ENCODE measurements at places on chromosomes 5 and 9.

DNA sequence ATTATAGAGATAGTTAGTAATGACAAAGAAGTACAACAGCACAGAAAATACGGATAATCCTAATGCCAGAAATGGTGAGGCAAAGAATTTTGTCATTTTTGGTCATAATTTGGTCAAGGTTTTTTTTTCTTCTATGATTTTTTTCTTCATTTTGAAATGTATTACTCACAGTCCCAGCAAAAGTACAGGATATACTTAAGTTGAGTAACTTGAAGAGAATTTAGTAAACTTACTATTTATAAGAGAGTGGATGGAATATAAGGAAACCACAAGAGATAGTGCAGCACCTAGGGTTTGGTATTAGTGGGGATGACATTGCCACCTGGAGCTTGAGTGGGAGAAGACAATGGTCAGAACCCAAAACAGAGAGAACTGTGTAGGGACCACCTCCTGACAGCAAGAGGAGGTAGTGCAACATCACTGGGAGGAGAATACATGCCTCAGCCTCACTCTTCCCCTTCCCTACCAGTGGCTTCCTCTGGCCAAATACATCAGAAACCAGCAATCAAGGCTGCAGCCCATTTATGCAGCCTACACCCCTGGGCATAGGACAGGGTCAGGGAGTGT is 434.5 kb upstream of the TRPC7 start:
- no peak for DNase-seq

- DNase-seq = no peak
Measured at GRCh38 chr9:14769230-14769571, 46.7 kb upstream of the CER1 start.

DNA sequence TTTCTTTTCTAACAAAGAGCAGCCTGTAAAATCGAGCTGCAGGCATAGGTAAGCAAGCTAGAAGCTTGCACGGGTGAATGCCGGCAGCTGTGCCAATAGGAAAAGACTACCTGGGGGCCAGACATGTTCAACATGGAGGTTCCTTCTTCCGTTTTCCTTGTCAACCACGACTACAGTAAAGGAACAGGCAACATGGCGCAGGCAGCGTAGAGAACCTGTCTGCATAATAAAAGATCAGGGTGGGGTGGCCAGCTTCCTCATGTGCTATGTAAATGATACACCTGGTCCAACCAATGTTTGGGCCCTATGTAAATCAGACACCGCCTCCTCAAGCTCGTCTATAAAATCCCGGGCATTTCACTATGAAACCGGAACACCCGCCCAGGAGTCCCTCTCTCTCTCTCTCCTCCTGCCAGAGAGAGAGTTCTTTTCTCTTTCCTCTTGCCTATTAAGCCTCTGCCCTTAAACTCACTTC is 103.8 kb upstream of the LIFR start:
- no peak for DNase-seq

- no peak for DNase-seq
Measured at GRCh38 chr9:129769669-129770068, 16.8 kb upstream of the PTGES start.

DNA sequence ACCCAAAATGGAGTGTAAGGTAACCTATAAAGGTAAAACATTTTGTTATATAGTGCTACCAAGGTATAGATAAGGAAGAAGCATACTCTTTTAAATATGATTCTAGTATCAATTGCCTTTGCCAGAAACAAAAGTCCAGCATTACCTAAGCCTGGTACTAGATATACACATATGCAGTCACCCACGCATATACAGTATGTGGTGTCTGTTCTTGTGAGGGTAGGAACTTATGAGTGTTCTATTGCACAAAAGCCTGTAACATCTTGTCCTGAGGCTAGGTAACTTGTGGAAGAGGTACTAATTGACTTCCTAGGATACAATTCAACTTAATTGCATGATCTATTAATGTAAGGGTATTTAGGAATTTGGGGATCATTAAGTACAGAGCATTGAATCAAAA is 31.3 kb upstream of the IFNE start:
- DNase-seq = no peak

DNA sequence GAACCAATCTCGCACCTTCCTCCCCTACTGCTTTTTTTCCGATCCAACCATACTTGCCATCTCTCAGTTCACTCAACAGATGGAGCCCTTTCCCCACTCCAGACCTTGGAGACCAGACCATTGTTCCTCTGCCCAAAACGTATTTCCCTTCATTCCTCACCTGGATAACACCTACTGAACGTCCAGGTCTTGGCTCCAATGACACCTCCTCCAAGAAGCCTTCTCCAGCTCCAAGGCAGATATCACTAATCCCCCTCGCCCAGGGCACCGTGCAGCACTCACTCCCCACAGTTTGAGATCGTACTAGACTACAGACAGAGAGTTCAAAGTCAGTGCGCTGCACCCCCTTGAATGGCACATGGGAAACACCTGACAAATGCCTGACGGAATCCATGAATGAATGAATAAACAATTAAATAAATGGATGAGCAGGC is 47.1 kb upstream of the AKNA start:
- DNase-seq = no peak

GRCh38 chr5:168553377-168554130 is 24.4 kb downstream of the FBLL1 start:
- DNase-seq = no peak

GRCh38 chr5:52469420-52469819 is 318.3 kb upstream of the ITGA1 start:
- DNase-seq = no peak

GRCh38 chr5:93328833-93329232 is 252.2 kb downstream of the NR2F1-AS1 start:
- DNase-seq = no peak

DNA sequence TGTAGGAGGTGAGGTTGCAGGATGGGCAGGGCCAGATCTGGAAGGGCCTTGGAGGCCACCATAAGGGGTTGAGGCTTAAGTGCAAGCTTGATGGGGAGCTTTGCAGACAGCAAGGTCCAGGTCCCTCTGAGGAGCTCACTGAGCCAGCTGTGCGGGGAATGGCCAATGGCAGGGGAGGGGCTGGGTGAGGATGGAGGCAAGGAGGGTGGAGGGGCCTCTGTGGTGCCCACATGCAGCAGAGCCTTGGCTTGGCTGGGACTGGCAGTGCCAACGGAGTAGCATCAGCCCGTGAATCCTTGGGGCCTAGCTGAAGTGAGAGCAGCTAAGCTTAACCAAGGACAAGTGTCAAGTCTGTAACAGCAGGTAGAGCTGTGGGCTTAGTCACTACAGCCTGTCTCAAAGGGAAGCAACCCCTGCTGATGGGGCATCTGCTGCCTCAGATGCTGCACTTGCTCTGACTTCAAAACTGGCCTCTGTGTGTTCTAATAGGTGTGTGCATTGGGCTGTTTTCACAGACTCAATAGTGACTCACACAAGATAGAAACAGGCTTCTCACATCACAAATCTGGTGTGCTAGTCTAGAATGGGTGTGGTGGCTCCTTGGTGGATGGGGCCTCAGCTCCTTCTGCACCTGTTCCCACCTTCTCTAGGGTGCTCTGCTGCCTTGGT is 16.3 kb downstream of the GALNT12 start:
- DNase-seq = no peak

- no peak for DNase-seq
Measured at GRCh38 chr9:124684169-124684568, 86.9 kb downstream of the NR6A1 start.

DNA sequence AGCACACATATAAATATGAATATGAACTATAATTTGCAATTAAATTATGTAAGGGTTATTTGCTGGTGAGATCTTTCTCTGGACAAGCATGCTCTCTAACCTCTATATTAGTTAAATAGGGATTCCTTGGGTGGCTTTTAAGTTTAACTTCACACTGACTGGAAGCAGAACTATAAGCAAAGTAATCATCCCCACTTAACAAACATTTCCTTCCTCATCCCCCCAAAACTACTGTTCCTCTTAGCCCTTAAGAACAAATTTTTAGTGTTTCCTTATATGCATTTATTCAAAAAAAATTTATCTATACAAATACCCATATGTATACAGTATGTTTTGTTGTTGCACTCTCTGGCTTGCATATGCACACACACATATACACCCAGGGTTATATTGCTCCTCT is 512.1 kb upstream of the MEF2C start:
- no peak for DNase-seq

DNA sequence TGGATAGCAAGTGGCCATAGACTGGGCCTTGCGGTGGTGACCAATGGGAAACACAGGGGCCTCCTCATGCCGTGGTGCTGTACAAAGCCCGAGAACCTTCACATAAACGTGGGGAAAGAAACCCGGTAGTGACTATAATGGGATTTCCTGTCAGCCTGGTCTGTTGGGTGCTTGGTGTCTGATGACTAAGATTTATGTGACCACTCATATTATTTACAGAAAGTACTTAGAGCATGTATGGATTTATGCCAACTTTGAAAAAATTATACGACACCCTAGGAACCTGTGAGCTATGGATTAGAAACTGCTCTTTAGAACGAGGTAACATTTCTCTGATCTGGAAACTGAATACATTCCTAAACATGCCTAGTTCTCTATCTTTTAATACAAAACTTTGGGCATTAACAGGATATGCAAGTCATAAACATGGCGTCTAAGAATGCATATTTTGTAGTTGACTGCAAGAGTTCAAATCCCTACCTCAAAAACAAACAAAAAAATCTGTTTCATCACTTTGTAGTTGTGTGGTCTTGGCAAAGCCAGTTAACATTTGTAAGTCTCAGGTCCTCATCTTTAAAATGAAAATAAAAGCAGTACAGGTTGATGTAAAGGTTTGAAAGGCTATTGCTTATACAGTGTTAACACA is 85.4 kb downstream of the TMEM167A start:
- DNase-seq = no peak
